Activated CD4-positive, alpha-beta T cell treated with anti-CD3 and anti-CD28 coated beads for 36 hours (primary cell): ENCODE measurements at places on chromosomes 3 and 15.

DNA sequence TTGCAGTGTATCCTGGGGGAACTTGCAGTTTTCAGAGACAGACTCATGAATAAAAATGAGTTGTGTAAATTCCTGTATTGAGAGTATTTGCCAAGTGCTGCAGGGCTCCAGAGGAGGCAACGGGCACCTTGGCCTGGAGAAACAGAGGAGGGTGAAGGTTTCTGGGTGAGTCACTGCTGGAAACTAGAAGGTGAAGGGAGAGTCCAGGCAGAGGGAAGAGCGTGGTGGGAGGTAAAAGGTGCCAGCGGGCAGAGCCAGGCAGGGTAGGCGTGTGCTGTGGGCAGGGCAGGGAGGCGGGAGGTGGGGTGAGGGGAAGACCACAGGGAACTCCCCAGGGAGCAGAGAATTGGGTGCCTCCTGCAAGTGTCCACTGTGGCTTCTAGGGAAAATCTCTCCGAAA, 120.8 kb downstream of the SLCO3A1 start:
- no peak for DNase-seq

DNA sequence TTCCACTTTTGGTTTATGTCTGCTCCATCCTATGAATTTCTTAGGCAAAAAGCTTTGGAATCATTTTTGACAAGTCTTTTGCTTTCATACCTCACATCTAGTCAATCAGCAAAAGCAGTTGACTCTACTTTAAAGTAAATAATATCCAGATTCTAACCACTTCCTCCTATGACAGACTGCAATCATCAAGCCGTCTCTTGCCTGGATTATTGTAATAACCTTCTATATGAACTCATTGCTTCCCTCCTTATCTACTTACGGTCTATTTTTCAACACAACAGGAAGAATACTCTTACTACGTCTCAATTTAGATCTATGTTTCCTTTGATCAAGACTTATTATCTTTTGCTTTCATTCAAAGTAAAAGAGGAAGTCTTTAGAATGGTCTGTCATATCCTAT, 20.7 kb downstream of the CLDN1 start:
- DNase-seq = no peak

- no peak for DNase-seq
These were observed 71.6 kb upstream of the ACP3 start for GRCh38 chr3:132245552-132246142.

DNA sequence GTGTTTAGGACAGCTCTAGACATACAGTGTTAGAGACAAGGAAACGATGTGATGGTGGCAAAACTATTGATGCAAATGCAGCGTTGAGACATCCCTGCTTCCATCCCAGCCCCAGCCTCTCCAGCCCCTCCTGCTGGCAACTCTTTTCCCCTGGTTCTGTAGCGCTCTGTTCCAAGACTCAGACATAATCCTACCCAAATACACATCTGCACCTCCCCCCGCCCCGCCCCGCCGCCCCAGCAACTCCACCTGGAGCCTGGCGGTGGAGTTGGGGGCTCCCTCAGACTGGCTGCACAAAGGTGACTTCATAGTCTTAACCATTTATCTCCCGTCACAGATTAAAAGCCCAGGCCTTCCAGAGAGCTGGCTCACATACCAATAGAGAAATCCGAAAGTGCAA, 7.2 kb upstream of the SEC22A start:
- no peak for DNase-seq

- peak; percentile 90 for DNase-seq
These were observed 33.1 kb downstream of the GRK7 start for GRCh38 chr3:141796081-141796888.

DNA sequence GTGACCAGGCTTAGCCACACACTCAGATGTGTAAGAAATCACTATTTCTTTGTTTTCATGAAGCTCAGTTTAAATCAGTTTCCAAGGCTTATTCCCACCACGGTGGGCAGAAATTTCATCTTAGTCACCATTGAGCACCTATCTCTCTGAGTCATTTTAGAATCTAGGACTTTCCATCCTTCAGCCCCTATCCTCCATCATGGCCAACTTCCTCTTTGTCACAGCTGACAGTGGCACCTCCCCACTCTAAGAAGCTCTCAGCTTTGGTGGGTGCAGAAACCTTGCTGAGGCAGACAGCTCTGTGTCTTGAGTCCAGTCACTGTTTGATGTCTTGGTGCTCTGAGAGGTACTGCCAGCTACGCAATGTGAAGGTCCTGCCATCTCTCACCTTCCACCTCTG, 32.9 kb downstream of the SNTN start:
- no peak for DNase-seq

DNA sequence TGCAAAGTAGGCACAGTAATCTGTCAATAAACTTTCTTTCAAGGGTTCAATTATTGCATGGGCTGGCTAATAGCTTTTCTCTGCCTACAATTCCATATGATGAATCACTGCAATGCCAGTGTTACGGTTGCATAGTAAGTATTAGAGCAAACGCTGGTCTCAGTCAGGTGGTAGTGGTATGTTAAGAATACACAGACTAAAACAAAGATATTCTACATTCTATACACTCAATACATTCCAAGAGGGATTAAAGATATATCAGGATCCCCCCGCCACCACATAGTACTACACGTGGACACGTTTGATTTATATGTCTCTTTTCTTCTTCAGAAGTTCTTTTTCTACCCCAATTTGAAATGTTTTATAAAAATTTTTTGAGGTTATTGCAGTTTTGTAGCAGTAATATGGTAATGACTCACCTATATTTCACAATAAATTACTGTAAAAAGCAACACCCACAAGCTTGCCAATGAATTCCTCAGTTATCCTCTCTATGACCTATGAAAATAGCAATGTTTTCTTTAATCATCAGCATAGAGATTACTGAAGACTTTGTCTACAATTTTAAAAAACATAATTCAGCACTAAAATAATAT, 68.2 kb downstream of the CD200R1L start:
- DNase-seq = no peak

- DNase-seq = no peak
These were observed 82.2 kb downstream of the CADM2 start for GRCh38 chr3:85041001-85041400.

DNA sequence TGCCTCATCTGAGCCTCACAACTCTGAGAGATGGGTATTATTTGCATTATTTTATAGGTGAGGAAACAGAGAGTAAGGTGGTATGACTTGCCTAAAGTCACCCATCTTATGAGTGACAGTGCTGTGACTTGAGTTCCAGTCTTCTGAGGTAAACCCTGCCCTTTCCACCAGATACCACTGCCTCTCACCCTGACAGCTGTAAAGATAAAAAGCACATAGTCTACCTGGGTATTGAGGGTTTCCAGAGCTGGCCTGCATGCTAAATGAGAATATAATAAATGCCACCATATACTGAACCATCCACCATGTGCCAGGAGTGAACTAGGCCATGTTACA, 25.6 kb downstream of the RASGRP1 start:
- DNase-seq = peak; percentile 36

GRCh38 chr3:12922306-12922705, 80.9 kb upstream of the RPL32 start:
- no peak for DNase-seq

DNA sequence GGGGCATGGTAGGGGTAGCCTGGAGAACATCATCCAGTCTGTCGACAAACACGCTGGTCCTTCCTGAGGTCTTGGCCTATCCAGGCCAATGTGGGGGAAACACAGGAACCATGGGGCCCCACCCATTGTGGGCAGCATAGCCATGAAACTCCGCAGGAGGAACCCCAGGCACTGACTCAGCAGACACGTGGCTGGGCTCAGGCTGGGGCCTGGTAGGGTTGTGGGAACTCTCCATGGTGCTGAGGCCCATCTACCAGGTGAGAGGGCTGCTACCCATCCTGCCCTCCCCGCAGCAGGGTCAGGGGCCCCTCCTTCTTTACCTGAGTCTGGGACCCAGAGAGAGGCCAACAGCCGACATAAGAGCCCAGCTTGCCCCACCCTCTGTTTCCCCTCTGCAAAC, 22.6 kb upstream of the CACNA2D2 start:
- peak; percentile 89 for DNase-seq

DNA sequence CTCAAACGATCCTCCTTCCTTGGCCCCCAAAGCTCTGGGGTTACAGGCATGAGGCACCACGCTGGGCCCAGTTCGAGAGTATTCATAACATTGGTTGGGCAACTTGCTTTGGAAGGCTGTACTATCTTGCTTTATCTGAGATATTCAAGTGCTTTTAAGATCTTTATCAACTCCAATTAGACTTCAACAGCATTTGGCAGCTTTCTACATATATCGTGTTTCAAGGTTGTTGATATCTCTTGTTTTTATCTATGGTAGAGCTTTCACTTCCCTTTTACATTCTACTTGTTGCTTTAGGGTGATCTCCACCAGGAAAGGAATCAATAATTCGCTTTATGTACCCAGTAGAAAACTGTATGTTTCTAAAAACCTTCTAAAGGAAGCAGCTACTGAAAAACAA, 395.3 kb downstream of the IL5RA start:
- DNase-seq = no peak

DNA sequence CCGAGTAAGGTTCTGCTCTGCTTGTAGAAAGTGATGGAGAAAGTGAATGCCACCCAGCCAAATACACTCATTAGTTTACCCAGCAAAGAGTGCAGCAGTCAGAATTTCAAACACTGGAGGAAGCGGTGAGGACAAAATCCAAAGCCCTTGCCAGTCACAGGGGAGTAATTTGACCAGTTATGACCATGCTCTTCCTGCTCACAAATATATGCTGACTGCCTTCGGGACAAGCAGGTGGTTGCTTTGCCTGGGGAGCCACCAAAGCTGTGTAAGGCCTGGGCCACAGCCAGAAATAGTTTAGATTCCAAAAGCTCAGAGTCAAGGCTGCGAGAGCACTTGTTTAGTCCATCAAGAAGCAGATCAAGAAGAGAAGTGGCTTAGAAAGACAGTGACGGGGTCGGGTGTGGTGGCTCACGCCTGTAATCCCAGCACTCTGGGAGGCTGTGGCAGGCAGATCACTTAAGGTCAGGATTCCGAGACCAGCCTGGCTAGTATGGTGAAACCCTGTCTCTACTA, 51.0 kb upstream of the ATP13A3 start:
- no peak for DNase-seq

DNA sequence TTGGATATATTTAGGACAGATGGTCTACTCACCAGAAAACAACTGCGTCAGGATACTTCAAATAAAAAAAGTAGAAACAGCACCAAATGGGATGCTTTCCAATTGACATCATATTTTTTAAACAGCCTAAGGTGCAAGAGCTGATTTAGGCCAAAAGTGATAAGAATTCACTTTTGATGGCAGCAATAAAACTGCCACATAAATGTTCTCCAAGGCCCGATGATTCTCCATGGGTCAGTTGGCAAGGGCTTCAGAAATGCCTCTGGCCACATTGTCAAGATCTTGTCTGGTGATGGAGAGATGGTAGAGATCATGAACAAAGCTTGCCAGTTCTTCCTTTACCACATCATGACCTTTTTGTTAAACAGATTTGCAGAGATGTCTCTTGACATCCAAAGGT, 38.9 kb downstream of the LDHAL6B start:
- DNase-seq = no peak

DNA sequence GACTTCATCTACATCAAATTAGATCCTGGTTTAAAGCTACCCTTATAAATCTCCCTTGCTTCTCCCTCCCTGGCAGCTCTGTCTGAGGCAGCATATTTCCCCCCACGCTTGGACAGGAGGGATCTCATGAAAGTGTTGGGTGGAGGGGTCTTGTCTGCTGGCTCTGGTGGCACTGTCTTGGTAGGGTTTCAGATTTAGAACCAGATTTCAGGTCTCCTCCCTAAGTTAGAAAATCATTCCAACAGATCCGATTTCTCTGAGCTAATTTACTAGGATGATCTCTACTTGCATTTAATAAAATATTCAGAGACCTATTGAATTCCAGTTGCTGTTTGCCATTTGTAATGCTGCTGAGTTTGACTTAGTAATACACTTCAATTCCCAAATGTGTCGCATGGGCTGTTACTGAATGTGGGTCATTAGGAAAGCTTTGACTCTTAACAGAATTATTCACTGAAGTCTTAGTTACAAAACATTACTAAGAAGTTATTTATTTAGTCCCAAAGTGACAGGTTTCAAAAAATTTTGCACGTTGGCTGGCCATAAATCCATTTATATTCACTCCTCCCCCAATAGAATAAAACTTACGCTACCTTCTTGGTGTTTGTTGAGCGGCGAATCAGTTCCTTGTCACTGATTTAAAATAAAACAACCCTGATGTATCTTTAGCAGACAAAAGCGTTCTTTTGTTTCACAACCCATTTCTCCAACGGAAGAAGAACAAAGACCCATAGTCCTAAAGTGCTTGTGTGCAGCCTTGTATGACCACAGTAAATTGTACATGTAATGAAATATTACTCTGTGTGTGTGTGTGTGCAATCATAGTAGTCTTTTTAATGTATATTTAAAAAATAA, 84.5 kb downstream of the TRAK1 start:
- DNase-seq = no peak

DNA sequence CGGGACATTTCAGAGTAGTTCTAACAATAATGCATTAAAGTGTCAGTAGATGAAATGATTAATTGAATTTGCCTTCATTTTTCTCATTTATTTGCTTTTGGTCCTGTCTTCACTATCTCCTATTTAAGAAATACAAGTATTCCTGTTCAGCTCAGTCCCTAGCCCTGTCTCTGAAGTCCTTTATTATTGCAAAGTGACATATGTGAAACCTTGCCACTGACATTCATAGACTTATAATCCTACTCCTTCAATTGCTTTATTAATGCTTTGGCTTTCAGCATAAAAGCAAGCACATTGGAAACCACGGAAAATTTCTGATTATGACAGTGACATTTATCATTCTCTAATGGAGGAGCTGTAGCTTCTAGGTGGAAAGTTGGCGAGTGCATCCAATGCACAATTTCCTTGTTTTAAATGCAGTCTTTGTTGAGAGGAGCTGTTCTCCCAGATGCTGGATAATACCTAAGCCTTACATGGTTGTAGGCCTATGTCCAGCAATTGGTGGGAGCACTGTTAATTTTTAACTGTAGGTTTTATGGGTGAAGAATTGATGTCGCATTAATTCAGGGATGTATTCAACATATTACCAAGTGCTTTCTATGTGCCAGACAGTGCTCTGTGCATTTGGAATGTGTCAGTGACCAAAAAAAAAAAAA, 337.8 kb downstream of the FEZF2 start:
- no peak for DNase-seq

GRCh38 chr15:35547775-35548364, 1.9 kb upstream of the DPH6 start:
- no peak for DNase-seq
